Omental fat pad (tissue), 4 donors: ENCODE measurements at places on chromosomes 2 and 18. TPM values are rescaled to one million over a fixed set of nuclear protein-coding genes. Genes with fewer than 3 reads are reported as not detected.

DNA sequence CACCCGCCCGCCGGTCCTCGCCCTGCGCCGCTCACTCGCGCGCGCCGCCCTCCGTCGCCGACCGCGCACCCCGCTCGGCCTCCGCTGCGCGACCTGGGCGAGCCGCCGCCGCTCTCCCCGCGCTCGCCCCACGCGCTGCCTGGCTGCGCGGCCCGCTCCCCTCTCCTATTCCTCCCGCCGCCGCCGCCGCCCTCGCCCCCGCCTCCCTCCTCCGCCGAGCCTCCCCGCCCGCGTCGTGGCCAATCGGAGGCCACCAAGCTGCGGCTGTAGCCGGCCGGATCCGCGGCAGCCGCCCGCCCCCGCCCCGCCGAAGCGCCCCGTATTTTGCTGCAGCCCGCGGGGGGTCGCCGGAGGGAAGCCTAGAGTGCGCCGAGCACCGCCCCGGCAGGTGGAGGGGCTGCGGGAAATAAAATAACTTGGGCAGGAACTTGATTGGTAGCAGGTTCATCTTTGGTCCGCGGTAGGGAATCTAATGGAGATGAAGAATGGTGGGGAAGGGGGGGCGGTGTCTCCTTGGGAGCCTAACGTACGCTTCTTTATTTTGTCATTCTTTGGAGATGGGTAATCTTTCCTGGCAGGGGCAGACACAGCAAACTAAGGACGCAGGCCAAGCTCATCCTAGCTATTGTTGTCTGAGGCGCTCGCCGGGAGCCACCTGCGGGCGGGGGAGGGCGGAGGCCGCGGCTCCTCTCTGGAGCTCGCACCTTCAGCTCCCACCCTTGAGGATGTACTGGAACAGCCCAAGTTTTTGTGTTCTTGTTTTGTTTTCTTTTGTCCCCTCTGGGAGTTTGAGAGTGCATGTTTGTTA, 1.1 kb upstream of the CDH2 start:
- no peak for DNase-seq

DNA sequence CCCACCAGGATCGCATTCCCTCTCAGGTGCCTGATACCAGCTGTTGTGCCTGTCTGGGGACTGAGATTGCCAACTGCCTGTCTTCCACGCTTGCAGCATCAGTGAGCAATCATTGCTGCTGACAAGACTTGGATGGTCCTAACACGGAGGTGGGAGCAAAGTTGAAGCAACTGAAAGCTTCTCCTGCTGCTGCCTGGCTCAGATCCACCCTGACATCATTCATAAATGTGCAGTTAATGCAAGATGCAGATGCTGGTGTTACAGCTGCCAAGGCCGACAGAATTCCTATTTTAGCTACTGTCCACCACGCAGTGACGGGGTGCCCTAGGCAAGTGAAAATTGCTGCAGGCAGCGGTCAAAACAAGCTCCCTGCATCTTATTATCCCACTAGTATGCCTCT, 131.4 kb downstream of the VWC2L start:
- no peak for DNase-seq

DNA sequence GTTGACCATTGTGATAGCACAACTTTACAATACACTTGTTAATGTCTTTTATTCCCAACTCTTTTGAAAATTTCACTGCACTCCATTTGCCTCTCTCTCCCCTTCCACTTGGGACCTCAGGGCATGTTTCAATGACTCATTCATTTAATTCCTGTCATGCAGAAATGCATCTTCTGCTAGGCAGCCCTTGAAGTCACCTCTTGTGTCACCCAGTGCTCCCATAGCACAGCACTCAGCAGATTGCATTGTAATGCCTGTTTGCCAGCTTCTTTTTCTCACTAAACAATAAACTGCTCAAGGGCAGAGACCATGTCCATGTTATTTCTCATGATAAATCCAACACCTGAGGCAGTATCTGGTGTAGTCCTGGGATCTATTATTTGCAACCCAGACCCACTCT, 85.9 kb upstream of the ACSL3 start:
- DNase-seq, result no peak

DNA sequence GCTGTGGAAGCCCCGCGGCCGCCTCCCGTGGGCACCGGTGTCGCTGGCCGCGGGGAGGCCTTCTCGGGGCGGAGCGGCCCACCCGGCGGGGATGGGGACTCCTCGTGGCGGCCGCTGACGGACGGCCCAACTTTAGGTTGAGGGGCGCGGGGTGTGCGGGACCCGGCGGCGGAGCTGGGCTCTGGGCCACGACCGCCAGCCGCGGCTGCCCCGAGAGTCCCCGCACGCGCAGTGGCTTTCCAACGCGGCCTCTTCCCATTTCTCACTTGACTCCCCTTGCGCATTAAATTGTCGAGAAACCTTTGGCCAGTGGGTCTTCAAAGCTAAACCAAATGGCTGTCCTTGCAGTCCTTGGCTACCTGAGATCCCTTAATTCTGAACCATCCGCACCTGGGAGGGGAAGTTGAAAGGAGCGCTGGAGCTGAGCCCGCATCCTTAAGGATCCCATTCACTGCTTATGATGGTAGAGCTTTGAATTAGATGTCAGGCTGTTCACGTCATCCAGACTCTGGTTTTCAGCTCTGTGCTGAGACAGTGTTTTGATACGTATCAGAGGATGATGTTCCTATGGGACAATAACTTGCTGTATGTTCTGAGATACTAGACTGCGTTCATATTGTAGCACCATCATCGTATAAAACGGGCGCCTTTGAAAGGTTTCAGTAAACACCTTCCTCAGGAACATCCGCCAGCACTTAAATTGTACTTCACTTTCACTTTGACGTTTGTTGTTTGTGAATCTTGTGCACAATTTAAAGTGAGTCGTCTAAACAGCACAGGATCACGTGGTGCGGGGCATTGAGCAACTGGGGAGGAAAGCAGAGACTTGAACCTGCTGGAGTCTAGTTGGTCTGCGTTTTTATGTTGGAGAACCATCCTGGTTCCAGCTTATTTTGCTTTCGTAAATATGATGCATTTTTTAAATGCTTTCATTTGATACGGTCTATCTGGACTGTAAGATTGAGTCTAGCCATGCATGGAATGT, 874 bp downstream of the CLIP4 start:
- DNase-seq, result peak; percentile 93

GRCh38 chr18:33817096-33817495, 239.1 kb downstream of the ASXL3 start:
- no peak for DNase-seq

GRCh38 chr2:153074207-153074606, 355.8 kb downstream of the ARL6IP6 start:
- no peak for DNase-seq

GRCh38 chr18:10289951-10290637, 164.3 kb upstream of the APCDD1 start:
- DNase-seq, result no peak

GALM gene
- total RNA-seq, result 29.3 TPM
